ENCODE measurements at places on chromosomes 16 and 17.

DNA sequence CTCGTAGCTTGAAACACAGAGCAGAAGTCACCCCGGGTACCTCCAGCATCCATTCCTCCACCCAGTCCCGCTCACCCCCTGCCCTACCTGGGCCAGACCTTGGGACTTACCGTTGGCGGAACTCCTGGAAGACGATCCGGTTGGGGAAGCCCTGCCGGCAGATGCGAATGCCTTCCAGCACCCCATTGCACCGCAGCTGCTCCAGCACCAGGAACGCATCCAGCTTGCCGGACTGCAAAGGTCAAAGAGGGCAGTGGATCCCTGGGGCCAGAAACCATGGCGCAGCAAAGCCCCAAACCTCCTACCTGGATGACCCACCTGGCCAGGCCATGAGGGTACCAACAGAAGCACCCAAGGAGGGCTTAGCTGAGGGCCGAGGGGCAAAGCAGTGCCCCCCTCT, 97.9 kb downstream of the NDE1 start:
- DNase-seq = no peak

DNA sequence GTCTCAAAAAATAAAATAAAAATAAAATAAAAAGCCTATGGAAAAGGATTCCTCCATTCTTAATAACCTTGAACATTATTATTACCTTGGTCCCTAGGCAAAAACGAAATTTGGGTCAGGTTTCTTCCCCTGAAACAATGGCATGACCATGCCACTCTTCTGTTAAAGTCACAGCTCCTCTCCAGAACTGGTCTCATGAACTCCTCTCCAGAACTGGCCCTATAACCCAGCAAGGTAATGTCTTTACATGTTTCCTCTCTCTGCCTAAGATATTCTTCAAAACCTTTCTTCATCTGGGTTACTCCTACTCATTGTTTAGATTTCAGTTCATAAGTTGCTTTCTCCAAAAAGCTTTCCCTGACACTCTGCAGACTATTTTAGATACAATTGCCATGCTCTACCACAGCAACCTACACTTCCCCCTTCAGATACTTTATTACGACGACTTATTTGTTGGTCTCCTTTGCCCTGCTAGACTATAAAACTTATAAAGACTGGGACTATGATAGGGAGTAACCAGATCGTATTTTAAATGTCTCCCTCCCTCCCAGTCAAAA, 13.5 kb downstream of the TRIM37 start:
- DNase-seq = peak; percentile 1

GRCh38 chr16:85302848-85303353, 190.6 kb upstream of the CIBAR2 start:
- no peak for DNase-seq

- DNase-seq = no peak
Observed at GRCh38 chr17:68953340-68953997, 1.7 kb downstream of the ABCA8 start.

- DNase-seq = no peak
Observed at GRCh38 chr17:74451557-74451956, 14.9 kb upstream of the CD300A start.

DNA sequence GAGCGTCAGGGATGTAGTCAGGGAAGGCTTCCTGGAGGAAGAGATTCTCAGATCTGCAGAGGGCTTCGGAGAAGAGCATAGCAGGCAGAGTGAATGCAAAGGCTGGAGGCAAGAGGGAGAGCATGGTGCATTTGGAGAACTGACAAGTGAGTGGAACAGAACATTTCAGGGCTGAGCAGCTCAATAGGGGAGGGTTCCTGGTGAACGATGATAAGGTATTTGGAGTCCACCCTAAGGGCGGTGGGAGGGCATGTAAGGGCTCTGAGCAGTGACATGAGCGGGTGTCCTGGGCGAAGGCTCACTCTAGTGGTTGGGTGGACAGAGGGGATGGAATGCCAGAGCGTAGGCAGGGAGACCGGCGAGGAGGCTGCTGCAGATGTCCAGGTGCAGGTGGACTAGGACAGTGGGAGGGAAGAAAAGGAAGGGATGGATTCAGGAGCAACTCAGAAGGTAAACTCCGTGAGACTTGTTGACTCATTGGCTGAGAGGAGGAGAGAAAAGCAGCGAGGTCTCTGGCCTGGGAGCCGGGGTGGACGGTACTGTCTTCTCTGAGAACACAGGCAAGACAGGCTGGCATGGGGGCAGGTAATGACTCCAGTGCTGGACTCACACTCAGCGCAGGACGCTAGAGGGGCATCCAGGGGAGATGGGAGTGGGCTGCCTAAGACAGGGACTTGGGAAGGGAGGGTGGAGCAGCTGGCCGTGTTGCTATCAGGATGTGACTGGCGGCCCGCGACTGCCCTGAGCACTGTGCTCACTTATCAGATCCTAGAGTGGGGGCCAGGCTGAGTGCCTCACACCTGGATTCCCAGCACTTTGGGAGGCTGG, 1.4 kb upstream of the PITPNA start:
- DNase-seq = no peak

DNA sequence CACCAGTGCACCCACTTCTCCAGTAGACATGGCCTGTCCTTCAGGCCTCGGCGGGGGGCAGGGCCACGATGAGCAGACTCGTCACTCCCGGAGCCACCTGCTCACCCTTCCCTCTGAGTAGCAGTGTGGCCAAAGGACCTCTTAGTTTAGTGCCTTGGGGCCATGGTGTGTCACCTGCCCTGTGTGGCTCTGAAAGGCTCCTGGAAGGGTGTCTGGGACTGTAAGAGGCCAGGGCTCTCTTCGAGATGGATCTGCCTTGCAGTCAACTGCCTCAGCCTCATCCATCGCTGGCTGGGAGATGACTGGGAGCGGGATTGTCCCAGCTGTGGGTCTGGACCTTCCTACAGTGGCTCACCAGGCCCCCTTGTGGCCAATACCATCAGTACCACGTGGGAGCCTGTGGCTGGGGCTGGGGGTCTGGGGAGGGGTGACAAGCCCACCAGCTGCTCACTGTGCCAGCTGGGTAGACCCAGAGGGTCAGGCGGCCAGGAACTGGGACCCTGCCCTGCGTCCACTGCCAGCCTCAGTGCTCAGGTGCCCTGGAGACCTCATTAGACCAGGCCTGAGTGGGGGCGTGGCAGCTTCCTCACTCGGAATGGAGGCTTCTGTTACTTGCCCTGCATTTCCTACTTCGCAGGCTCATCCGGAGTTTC, 133.4 kb downstream of the OR1D5 start:
- DNase-seq = peak; percentile 40

GRCh38 chr17:65243838-65244625, 106.9 kb downstream of the RGS9 start:
- peak; percentile 46 for DNase-seq

DNA sequence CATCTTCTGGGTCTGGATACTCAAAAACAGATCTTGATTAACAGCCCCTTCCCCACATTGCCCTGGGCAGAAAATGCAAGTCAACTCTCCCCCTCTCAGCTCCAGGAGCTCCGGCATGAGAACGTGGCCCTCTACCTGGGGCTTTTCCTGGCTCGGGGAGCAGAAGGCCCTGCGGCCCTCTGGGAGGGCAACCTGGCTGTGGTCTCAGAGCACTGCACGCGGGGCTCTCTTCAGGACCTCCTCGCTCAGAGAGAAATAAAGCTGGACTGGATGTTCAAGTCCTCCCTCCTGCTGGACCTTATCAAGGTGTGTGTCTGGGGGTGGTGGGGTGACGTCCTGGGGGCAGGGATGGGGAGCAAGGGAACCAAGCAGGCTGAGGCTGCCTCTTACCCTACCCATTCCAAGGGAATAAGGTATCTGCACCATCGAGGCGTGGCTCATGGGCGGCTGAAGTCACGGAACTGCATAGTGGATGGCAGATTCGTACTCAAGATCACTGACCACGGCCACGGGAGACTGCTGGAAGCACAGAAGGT, 9.7 kb downstream of the GUCY2D start:
- DNase-seq = no peak

DNA sequence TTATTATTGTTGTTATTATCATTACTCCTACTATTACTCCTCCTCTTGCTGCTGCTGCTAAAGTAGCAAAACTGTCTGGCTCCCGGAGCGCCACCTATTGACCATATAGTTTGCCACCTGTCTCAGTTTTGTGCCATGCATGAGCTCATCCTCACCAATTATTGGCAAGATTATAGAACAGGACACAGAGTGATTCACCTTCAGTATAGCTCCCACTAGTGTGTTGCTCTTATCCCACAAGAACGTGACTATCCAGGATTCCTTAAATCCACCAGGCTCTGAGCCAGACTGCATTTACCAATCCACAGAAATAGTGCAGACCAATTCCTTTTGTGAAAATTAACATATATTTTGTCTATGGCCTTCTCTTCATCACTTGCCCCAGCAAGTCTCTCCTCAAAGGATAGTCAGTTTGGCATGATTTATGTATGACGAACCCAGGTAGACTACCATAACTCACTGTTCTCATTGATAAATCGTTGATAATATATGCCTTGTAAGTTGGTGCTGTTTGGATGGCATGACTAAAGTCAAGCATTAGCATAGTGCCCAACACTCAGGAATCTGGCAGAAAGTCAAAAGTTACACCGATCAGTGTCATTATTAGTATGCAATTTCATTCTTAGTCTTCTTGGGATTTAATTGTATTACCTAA, 405.5 kb upstream of the HSBP1 start:
- DNase-seq = peak; percentile 18

DNA sequence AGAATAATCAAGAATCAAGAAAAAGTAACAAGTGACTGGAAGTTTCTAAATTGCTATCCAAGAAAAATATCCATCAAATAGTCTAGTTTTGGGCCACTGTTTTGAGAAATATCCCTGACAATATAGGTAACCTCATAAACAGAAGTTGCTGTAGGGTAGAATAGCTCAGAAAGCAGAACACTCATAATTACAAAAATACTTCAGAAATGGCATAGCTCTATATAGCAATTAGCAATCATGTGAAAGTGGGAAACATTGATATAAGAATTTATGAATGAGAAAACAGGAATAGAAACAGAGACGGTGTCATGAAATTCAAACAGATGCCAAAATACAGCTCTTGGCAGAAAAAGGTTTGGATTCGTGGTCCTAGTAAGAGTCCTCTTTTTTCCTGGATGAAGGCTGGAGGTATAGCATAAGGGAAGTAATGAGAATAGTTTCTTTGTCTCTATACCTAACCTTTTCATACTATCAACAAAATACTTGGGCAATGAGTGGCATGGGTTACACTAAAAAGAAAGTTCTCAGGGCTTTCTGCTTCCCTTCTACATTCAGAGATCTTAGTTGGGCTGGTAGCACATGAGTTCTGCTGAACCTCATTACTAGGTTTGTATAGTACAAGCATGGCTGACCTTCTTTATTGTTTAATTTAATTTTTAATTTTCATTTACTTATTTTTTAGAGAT, 33.5 kb downstream of the SPAG9 start:
- no peak for DNase-seq

DNA sequence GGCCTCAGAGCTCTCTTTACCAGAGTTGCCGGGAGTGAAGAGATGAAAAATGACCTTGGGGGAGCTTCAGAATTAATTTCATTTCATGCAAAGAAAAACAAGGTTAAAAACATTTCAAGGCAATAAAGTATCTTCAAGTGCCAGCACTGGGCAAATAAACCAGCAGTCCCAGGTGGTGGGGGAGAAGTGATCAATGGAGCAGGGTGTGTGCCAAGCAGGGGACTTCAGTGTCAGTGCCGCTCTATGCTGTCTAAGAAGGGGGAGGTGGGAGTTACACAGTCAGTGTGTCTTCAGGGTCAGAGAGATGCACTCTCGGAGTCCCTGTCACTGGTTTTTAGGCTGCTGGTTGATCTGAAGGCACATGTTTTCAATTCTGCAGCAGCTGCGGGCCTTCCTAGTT, 57.2 kb upstream of the MGAT5B start:
- no peak for DNase-seq

DNA sequence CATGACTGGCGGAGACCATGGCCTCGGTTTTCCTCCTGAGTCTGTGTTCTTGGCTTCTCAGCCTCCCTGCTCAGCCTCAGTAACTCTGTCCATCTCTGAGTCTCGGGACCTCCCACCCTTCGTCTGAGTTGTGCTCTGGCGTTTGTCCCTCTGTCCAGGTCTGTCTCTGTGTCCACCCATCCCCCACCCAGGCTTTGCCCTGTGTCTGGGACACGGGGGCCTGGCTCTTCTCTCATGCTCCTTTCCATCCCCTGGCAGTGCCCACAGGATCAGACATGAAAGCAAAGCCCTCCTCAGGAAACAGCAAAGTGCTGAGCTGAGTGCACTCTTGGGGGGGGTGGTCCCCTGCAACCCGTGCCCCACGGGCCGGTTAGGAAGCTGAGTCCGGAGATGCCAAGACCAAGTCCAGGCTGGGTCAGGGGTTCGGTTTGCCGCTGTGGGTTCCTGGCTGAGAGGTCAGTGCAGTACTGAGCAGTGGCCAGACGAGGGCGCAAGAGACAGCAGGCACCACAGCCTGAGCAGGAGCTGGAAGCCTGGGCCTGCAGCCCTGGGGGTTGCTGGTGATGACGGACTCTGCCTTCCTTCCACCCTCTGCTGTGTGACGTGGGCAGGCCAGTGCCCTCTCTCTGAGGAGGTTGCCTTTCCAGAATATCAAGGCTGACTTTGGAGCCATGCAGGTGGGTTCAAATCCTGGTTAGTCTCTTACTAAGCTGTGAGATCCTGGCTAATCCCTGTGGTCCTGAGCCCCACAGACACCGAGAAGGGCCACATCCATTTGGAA, 2.5 kb downstream of the P2RX1 start:
- peak; percentile 74 for DNase-seq

- DNase-seq = no peak
Observed at GRCh38 chr17:72494566-72494965, 373.7 kb downstream of the SOX9 start.

- no peak for DNase-seq
Observed at GRCh38 chr17:75535871-75536270, 10.4 kb downstream of the LLGL2 start.

- no peak for DNase-seq
Observed at GRCh38 chr17:41417576-41418015, 6.8 kb downstream of the KRT37 start.
